Panc1 (cell line): ENCODE measurements at places on chromosomes 11 and 22. TPM values are rescaled to one million over a fixed set of nuclear protein-coding genes. Genes with fewer than 3 reads are reported as not detected.

Gene LRRC75B
- total RNA-seq = 4.1 TPM

DNA sequence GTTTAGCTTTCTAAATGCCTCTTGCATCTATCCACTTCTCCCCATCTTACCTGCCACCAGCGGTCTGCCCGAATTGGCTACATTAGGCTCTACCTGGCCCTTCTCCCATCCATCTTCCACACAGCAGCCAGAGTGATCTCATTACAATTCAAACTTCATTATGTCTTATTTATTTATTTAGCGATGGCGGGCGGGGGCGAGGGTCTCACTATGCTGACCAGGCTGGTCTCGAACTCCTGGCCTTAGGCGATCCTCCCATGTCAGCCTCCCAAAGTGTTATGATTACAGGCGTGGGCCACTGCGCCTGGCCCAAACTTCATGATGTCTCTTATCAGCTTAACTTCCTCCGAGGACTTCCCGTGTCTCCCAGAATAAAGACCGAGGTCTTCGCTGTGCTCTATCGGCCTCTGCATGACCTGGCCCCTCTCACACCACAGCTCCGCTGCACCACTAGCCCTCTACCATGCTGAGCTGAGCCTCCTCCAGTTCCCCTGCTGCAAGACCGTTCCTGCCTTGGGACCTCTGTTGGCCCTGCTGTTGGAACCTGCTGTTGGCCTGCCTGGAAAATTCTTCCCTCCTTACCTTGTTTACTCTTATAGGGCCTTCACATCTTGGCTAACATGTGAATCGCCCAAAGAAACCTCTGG is 870 bp upstream of the CTTN start:
- DNase-seq = no peak

- DNase-seq = no peak
Measured at GRCh38 chr11:78071717-78072116, 7.9 kb downstream of the NDUFC2 start.

GRCh38 chr11:91997226-91997625 is 227.4 kb upstream of the FAT3 start:
- no peak for DNase-seq

Gene FKBP2
- 71.8 TPM for total RNA-seq

GRCh38 chr11:367956-368413 is 1.3 kb upstream of the B4GALNT4 start:
- DNase-seq = no peak

Gene CCND1
- 259 TPM for total RNA-seq

Gene ASPHD2
- 0.15 TPM for total RNA-seq

Gene TSSK2
- total RNA-seq = not detected
